ENCODE measurements at places on chromosomes 4 and X.

DNA sequence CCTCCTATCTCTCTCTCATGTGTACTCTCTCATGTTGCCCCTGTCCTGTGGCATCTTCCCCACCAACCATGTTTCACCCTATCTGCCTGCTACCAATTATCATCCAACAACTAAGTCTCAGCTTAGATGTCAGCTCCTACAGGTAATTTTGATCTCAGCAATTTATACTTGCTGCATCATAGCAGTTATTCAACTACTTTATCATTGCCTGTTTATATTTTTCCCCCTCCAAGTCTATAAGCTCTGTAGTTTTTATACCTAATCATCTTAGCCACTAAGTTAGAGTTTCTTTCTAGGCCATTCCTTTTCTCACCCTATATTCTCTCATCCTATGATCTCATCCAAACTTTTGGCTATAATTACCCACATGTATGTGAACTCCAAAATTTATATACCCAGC, 50.7 kb downstream of the MAB21L2 start:
- no peak for DNase-seq

DNA sequence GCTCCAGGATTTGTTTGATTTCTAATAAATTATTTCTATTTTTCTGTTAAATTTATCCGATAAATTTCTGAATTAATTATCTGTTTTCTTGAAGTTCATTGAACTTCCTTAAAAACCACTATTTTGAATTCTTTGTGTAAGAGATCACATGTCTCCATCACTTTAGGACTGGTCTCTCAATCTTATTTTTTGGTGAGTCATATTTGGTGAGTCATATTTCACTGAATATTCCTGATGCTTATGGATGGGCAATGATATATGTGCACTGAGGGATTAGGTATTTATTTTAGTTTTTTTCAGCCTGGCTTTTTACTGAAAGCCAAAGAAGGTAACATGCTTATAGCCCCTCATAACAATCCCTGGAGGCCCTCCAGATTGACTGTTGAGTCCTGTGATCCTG, 48.5 kb upstream of the IL15 start:
- no peak for DNase-seq

GRCh38 chr4:8081621-8082516, 76.7 kb downstream of the ABLIM2 start:
- DNase-seq, result no peak

GRCh38 chr4:88208156-88208555, 49.7 kb upstream of the ABCG2 start:
- DNase-seq, result no peak

DNA sequence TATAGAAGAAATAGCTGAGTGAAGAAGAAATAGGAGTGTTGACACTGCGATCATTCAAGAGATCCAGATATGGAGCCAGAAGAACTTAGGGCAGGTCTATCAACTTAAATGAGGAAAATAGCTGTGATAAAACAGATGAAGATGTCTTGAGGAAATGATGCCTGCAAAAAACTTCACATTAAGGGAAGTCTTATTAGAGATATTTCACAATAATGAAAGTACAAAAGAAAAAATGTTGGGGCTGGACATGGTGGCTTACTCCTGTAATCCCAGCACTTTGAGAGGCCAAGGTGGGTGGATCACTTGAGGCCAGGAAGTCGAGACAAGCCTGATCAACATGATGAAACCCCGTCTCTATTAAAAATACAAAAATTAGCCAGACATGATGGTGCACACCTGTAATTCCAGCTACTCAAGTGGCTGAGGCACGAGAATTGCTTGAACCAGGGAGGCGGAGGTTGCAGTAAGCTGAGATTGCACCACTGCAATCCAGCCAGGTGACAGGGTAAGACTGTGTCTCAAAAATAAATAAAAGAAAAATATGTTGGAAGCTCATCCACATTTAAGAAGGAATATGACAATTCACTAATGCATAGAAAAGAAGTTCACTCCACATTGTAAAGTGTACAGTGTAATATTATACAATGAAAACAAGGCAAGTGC, 56.3 kb downstream of the PKD2 start:
- DNase-seq, result no peak

GRCh38 chr4:159487284-159487747, 384.4 kb downstream of the RAPGEF2 start:
- DNase-seq, result peak; percentile 7

GRCh38 chr4:41865306-41865980, 69.8 kb upstream of the TMEM33 start:
- no peak for DNase-seq

- DNase-seq, result peak; percentile 2
These were observed 114.3 kb downstream of the GABRB1 start for GRCh38 chr4:47145630-47146029.

DNA sequence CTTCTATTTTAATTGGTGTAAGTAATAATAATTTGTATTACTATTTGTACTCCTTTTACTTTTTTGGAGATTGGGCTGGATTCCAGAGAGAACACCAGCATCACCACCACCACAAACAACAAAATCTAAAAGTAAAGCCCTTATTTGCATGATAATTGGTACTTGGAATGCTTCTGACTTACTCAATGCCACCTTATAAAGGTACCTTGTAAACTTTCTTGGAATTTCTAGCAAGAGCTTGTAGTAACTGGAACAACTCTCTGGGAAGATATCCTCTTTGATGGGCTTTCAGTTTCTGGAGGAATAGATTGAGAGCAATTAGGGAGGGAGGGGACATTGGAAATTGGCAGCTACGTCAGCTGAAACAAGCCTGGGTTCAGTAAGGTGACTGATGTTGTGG, 20.2 kb upstream of the PITX2 start:
- no peak for DNase-seq

GRCh38 chr4:182683661-182684060, 233.5 kb downstream of the DCTD start:
- no peak for DNase-seq

GRCh38 chrX:45083314-45083713, 117.4 kb downstream of the DIPK2B start:
- DNase-seq, result no peak

DNA sequence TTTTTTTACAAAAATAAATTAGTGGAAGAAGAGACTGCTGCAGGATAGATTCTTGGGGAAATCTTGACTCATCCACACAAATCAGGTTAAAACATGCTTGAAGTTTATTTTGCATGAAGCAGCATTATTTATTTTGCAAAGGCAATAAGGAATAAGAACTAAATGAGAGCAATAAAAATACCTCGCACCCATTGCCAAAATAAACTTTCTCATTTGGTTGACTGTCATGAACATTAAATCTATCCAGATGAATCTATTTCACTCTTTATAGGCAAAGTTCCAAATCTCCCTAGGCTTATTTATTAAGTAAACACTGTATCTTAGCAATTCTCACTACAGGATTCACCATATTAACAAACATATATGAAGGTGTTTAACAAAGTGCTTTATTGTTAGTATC, 58.9 kb downstream of the HOPX start:
- DNase-seq, result no peak

DNA sequence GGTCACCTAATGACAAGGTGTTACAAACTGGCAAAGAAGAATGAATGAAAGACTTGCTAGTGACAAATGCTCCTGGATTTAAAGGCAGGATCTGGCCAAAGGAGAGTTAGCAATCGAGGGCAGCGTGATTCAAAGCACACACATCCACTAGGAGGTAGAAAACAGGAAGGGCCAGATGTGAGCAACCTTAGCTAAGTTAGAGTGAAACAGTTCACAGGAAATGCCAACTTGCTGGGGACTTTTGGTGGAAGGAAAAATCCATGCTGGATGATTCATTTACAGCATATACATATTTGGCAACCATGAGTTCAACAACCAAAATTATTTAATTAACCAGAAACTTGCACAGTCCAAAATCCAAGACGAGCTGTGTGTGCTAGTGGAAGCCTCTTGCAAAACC, 276.9 kb downstream of the PTTG2 start:
- no peak for DNase-seq

GRCh38 chrX:9867226-9867625, 81.0 kb downstream of the SHROOM2 start:
- DNase-seq, result no peak

GRCh38 chrX:84710611-84711010, 208.4 kb upstream of the HDX start:
- no peak for DNase-seq

DNA sequence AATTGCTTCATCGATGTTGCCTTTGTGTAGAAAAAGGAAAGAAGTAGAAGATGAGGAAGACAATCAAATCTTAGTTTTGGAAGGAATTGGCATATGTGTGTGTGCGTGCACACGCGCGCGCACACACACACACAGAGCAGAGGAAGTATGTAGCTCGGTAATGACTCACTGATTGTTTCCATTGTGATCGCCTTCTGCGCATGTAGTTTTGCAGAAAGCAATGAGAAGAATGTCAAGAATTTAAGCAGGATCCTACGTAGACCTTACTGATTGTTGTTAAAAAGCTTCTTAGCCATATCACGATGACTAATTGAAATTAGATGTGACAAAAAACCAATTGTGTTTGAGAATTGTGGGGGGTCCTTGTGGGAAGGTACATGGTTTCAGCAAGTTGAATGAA, 12.8 kb upstream of the LIMCH1 start:
- DNase-seq, result no peak

DNA sequence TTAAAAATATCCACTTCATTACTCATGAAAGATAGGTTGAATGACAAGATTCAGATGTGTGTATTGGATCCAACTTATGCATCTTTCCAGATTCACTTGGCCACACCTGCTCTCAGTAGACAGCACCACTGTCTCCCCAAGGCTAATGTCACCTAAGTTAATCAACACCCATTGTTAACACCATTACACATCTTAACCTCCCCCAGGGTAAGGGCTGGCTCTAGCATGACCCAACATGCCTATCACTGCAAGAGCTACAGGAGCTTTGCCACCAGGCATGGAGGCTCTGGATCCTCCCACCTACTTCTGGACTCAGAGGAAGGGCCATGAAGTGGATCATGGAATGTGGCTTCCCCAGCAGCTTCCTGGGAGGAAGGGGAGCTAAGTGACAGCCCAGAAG, 32.8 kb upstream of the LSM6 start:
- no peak for DNase-seq

DNA sequence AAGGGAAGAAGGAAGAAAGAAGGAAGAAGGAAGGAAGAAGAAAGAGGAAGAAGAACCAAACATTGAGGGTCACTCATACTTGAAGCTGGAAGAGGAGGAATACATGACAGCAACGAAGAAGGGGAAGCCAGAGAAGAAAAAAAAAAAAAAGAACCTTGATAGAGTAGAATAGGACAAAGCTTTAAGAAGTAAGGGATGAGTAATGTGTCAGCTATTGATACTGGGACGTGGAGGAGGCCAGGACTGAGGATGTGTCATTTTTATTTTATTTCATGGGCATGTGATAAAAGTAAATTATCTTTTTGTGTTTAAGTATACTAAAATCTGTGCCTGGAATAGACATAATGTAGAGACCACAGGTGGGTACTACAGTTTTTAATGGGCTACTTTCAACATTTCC, 6.4 kb downstream of the EDA2R start:
- no peak for DNase-seq

DNA sequence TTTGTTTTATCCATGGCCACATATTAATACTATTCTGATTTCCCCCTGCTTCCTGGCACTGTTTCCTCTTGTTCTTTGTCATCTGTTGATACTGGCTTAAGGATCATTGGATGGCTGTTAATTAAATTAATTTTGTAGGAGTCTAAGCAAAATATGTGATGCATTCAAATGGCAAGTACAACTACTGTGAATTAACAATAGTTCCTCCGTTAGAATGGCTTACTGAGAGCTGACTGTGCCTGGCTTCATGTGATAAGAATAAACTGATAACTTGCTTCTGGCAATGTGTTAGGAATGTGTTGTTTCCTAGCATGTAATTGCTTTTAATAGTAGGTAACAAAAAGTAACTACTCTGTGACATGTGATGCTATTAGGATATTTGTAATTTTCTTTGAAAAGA, 98.5 kb downstream of the RPA4 start:
- DNase-seq, result no peak

DNA sequence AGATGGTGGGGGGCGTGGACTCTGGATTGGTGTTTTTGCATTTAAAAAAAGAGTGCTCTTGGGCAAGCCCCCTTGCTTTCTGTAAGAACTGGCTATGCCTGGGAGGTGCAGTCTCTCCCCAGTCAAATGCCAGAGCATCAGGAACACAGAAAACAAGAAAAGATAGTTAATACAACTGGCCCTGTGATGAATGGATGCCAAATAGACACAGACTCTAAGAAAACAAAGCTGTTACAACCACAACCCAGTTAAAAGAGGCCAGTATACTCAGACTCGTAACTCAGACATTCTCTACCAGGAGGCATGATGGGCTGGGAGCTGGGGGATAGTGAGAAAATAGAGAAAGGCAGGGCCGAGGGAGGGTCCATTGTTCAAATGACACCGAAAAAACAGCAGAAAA, 32.5 kb upstream of the C1QTNF7 start:
- no peak for DNase-seq

- no peak for DNase-seq
These were observed 437.6 kb upstream of the CTSO start for GRCh38 chr4:156391325-156391653.

DNA sequence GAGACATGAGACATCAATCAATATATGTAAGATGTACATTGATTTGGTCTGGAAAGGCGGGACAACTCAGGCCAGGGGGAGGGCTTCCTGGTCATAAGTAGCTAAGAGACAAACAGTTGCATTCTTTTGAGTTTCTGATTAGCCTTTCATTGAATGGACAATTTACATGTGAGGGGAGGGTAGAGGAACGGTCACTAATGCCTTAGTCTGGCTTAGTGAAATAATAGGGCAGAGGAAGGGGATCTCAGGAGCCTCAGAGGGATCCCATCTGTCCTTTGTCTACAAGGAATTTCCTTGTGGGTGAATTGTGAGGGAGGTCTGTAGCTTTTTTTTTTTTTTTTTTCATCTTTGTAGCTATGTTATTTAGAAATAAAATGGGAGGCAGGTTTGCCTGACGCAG, 88.3 kb downstream of the GK start:
- DNase-seq, result no peak

DNA sequence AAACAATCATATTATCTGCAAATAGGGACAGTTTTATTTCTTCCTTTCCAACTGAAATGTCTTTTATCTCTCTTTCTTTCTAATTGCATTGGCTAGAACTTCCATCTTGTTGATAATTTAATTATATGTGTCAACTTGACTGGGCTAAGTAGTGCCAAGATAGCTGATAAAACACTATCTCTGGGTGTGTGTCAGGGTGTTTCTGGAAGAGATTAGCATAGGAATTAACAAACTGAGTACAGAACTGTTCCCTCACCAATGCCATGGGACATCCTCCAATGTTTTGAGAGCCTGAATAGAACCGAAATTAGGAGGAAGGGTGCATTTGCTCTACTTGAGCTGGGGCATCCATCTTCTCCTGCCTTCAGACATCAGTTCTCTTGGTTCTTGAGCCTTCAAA, 1027.2 kb downstream of the FAT4 start:
- DNase-seq, result no peak

DNA sequence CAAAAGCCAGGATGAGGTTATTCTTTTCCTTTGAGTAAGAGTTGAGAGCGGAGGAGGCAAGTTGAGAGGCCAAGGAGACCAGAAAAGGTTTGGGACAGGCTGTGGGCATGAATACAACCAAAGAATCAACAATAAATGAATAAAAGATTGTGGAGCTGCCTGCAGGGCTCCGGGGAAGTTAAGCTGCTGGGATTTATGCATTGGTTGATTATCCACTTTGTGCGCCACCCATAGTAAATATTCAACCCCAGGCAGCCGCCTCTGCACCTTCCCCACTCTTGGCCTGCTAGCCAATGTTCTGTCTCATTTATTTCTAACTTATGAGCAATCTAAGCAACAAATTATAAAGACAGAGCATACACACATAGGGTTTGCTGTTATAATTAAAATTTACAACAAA, 28.2 kb upstream of the IGSF1 start:
- no peak for DNase-seq

All from GM12892 (cell line).